Central memory CD4-positive, alpha-beta T cell (primary cell): ENCODE measurements at places on chromosomes 7 and 10.
A peak's percentile ranks its signal among the peaks of the same experiment; 100 is the strongest.

DNA sequence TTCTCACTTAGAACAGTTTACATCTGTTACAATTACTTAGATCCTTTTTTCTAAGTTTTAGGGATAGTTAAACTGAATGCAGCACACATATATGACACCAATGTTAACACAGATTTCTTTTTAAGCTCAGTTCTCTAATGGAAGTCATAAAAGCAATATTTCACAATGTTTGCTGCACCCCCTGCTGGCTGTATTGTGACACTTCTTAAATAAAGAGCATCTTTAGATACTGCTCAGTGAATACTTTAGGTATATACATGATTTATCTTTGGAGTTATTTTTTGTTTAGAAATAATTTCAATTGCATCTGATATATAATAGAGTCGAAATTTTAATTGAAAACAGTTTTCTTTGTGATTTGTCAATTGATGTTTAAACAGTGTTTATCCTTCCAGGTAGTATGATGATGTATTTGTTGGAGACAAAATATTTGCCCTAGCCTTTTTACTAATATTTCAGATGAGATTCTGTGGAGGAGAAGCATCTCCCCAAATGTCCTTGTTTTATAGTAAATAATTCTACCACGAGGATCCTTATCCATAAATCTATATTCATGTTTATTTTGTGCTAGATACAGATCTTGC, 174.4 kb downstream of the ST7 start:
- peak; percentile 34 for DNase-seq

DNA sequence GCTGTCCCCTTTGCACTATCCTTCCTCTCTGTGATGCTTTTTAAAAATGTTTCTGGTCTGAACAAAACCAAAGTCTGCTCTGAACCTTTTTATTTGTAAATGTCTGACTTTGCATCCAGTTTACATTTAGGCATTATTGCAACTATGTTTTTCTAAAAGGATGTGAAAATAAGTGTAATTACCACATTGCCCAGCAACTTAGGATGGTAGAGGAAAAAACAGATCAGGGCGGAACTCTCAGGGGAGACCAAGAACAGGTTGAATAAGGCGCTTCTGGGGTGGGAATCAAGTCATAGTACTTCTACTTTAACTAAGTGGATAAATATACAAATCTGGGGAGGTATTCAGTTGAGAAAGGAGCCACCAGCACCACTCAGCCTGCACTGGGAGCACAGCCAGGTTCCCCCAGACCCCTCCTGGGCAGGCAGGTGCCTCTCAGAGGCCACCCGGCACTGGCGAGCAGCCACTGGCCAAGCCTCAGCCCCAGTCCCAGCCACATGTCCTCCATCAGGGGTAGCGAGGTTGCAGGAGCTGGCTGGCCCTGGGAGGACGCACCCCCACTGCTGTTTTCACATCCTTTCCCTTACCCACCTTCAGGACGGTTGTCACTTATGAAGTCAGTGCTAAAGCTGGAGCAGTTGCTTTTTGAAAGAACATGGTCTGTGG, 11.4 kb upstream of the CSGALNACT2 start:
- no peak for DNase-seq

- DNase-seq: no peak
Measured at GRCh38 chr10:120403109-120403508, 53.9 kb upstream of the PLPP4 start.

DNA sequence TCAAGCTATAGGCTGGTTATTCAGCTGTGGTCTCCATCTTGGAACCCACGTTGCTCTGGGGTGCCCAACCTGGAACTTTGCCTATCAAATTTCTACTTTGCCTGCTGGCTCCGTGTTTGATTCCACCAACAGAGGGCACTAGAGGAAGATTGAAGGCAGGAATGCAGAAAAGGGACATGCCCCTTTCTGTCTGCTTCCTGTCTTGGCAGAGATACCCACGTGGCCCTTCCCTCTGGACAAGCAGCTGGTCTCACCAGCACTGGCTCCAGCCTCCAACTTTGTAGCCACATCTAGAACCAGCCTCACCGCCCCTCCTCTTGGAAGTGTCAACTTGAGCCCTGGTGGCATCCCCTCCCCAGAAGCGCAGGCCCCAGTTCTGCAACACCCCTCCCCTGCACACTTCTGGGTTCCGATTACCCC, 52.1 kb upstream of the ZNF438 start:
- DNase-seq: peak; percentile 34

DNA sequence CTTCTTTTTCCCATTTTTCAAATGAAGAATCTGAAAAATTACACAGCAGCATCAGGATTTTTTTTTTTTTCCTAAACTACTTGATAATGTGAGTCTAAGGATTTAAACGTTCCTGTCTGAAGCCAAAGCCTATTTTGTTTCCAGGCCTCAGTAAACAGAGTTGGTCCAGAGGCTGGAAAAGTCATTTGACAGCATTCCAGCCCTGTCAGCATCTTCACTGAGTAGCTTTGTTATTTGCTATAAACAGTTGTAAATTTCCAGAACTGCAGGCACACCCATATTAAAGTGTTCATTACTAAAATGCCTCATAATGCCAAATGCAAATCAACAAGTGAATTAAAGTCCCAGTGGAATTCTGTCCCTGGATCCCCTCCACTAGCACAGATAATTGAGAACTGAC, 35.5 kb upstream of the KMT2E start:
- DNase-seq: no peak

DNA sequence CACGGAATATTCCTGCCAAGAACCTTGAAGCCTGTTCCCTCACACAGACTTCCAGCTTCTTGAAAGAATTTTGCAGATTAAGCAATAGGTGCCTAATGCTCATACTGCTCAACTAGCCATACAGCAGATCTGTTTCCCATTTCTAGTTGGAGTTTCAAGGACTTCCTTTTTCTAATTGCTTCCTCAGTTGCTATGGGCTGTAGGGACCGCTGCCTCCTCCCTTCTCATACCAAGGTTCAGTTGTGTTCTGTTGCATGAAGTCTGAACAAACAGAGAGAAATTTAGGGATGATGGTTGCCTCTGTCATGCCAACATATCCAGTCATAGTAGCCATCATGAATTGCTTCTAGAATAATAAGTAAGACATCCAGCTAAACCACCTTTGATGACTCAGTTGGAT, 6.8 kb downstream of the ITGA8 start:
- DNase-seq: no peak

GRCh38 chr10:95445223-95445836, 115.8 kb downstream of the SORBS1 start:
- no peak for DNase-seq

DNA sequence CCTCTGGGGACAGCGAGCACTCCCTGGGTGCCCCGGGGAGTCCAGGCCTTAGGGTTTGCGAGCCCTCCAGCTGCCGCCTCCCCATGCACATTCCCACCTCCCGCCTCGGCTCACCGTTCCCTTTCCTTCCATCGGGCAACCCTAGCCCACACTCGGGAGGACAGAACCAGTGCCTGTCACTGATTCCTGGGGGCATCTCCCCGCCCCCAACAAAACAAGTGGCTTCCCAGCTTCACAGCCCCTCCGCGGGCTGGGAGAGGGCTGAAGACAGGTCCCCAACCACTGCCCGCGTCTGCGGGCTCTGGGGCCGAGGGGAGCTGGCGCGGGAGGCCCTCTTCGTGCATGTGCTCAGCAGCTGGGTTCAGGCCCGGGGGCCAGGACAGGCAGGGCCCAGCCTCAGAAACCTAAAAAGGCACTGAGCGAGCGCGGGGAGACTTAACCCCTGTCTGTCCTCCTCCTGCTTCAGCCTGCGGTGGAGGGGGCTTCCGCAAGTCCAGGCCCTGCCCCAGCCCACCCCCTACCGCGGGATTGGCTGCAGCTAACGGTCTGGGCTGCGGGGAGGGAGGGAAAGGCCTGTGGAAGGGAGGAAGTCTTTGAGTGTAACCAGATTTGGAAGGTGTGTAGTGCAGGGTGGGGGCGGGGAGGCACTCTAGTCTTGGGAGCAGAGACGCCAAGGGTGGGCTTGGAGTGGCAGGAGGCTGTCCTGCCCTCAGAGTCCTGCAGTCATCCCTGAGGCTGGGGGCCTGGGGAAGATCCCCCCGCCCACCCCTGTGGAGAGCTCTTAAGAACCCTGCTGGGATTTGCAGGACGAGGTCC, 1.2 kb downstream of the FLNC start:
- no peak for DNase-seq

- DNase-seq: no peak
Measured at GRCh38 chr10:82683945-82684344, 809.0 kb downstream of the NRG3 start.

- DNase-seq: no peak
Measured at GRCh38 chr10:85642421-85643170, 724.0 kb downstream of the GRID1 start.

DNA sequence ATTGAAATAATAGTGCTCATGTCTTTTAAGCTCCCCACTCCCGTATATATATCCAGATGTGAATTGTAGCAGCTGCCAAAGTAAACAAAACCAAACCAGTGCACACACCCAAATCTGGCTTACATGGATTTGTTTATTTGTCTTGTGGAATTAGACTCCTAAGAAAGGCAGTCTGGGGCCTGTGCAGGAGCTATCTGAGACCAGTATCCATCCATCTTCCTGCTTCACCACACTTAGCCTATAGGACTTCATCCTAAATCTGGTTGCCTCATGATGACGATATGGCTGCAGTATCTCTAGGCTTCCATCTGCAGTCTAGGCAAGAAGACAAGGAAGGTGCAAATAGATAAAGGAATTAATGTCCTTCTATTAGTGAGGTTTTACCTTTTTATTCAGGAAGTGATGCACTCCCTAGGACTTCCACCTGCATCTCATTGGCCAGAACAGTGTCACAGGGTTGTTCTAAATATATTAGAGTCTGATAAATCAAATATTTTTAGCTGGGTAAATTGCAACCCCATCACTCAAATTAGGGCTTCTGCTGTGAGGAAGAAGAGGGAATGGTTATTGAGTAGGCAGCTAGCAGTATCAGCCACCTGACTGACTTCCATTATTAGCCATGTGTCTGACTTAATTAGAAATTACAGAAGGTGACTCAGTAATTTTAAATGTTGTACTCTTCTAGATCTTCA, 6.0 kb downstream of the WIPF3 start:
- no peak for DNase-seq

- DNase-seq: no peak
Measured at GRCh38 chr10:2731940-2732339, 335.4 kb upstream of the PFKP start.

GRCh38 chr7:100655908-100656674, at the start of gene ACTL6B:
TSS of gene ACTL6B (minus strand) at chr7:100656448. CDS start at chr7:100656354, 94 bp downstream.
- DNase-seq: peak; percentile 47

DNA sequence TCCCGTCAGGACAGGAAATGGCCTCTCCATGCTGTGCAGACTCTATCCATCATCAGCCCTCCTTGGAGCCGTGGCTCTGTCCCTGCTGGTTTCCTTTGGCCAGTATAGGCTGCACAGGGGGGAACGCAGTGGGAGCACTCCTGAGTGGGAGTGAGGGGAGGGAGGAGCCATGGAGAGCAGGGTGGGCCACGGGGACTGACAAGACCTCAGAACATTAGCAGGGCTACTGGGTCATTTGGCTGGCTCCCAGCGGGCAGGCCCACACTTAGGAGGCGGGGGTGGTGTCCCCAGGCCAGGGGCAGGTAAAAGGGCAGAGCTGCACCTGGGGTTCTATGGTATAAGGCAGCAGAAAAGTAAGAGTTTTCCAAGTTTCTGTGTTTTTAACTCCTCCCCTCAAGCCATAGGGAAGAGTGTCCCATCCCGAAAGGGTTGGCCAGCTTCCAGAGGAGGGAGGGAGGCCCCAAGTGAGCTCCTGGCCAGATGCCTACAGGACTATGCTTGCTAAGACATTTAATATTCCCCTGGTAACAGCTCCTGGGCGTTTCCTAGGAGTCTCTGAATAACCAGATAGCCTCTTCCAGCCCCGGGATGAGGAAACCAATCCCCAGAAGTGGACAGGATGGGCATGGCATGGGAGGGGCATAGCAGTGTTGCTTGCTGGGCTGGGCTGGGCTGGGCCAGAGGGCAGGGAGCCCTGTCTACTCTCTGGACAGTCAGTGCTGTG, 5.5 kb upstream of the OPN4 start:
- DNase-seq: no peak

- no peak for DNase-seq
Measured at GRCh38 chr10:68340358-68341080, 7.8 kb upstream of the PBLD start.

- DNase-seq: no peak
Measured at GRCh38 chr7:30755384-30756154, 3.6 kb downstream of the INMT start.

DNA sequence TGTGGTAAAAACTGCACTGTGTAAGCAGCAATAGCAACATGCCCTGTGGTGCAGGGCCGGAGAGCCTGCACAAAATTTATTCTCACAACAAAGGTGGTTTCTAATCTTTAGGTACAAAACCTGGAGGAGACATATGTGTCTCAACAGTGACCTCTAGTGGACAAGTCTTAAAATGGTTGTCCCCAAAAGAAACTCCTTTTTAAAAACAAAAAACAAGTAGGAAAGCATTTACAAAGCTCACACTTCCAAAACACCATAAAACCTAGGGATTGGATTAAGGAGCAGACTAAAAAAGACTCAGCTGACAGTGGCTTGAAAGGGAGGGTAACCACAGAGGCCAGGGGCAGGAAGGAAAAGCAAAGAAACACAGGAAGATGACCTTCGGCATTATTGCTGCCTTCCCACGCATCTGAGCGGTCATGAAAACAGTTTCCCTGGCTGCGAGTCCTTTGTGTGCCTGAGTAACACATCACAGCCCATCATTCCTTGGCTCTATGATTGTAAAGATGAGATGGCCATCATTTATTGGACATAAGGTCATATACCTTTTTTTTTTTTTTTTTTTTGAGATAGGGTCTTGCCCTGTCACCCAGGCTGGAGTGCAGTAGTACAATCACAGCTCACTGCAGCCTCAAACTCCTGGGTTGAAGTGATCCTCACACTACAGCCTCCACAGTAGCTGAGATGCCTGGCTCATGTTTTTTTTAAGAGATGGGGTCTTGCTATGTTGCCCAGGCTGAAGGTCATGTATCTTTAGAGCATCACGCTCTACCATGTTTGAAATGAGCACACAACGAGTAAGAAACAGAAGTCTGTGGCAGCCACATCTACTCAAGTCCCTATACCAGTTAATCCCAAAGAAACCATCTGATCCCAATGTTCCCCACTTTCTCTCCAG, 39.5 kb downstream of the RSU1 start:
- DNase-seq: peak; percentile 51

GRCh38 chr7:90761584-90761983, 165.5 kb downstream of the CDK14 start:
- no peak for DNase-seq
